IMR-90 (cell line): ENCODE measurements at places on chromosomes 11 and 22. TPM values are rescaled to one million over a fixed set of nuclear protein-coding genes. Genes with fewer than 3 reads are reported as not detected.

DNA sequence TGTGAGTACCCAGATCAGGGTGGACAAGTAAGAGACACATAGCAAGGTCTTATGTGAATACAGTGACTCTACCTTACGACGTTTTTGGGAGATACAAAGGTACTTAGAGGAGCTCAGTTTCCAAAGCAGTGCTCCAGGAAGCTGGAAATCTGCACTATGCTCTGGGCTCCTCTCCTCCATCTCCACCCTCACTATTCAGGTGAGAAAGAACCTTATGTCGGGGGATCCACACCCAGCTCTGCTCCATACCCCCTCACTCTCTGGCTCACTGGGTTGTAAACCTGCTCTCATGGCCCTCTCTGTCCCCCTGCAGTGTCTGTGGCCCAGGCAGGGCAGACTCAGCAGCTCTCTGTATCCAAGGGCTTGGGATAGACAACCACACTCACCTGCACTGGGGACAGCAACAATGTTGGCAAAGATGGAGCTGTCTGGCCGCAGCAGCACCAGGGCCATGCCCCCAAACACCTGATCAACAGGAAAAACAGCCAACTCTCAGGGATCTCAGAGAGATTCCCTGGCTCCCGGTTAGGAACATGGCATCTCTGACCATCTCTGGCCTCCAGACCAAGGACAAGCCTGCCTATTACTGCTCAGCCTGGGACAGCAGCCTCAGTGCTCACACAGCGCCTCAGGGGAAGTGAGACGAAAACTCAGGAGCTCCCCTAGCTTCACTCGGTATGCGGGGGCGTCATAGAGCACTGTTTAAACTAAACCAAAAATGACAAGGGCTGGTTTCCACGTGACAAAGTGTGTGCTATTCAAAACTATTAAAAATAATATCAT, 60.9 kb upstream of the TOP3B start:
- no peak for DNase-seq

DNA sequence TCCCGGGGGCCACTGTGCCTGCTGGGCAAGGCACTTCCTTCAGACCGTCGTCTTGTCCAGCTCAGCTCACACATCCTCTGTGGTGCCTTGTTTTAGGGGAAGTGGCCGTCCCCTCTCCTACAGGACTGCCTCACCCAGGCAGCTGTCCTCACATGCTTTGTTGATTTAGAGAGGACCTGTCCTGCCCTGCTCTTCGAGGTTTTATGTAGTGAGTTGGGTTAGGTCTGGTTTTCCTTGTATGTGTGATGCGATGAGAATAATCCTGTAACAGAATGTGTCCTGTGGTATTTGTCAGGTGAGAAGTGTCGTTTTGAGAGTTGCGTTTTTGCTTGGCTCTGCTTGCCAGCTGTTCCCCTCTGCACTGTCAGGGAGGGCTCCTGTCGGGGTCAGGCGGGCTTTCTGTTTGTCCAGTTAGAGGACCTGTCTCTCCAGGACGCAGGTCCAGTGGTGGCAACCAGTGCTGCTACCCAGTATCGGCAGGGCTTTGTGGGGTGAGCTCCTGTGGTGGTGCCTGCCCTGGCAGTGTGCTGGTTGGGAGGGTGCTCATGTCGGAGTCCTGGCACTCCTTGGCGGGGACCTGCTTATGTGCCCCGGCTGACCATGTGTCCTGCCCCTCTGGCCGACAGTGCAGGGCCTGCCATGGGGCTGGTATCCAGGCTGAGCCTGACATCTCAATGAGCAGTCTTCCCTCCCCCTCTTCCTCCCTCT, 41.3 kb downstream of the MUC6 start:
- DNase-seq: no peak

The DAGLA gene
- 0.83 and 0.90 TPM in 2 replicates for total RNA-seq

DNA sequence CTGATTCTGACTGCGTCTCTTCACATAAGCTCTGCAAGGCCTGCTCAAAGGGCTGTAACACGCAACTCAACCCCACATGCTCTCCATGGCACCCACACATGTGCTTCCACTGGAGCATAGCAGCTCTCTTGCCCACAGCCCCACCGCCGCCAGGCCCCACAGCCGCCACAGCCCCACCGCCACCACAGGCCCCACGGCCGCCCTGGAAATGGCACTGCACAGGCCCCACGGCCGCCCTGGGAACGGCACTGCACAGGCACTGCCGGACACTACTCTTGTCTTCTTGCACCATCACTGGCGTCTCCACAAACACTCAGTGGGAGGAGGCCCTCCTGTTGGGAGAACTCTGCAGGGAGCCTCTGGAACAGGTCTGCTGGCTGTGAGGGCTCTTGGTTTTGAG, 8.6 kb downstream of the MOB2 start:
- DNase-seq: no peak

GRCh38 chr11:71787098-71787823, 45.7 kb upstream of the DEFB108B start:
- DNase-seq: peak; percentile 98

- peak; percentile 74 for DNase-seq
Observed at GRCh38 chr11:7892840-7893254, 38.2 kb downstream of the OR10A6 start.

The AMPD3 gene
- total RNA-seq: 8.1 and 8.6 TPM in 2 replicates

- no peak for DNase-seq
Observed at GRCh38 chr11:72681226-72682153, 7.3 kb upstream of the PDE2A start.
